Ascending aorta (tissue), 2 donors: ENCODE measurements at places on chromosomes 2 and 18.

DNA sequence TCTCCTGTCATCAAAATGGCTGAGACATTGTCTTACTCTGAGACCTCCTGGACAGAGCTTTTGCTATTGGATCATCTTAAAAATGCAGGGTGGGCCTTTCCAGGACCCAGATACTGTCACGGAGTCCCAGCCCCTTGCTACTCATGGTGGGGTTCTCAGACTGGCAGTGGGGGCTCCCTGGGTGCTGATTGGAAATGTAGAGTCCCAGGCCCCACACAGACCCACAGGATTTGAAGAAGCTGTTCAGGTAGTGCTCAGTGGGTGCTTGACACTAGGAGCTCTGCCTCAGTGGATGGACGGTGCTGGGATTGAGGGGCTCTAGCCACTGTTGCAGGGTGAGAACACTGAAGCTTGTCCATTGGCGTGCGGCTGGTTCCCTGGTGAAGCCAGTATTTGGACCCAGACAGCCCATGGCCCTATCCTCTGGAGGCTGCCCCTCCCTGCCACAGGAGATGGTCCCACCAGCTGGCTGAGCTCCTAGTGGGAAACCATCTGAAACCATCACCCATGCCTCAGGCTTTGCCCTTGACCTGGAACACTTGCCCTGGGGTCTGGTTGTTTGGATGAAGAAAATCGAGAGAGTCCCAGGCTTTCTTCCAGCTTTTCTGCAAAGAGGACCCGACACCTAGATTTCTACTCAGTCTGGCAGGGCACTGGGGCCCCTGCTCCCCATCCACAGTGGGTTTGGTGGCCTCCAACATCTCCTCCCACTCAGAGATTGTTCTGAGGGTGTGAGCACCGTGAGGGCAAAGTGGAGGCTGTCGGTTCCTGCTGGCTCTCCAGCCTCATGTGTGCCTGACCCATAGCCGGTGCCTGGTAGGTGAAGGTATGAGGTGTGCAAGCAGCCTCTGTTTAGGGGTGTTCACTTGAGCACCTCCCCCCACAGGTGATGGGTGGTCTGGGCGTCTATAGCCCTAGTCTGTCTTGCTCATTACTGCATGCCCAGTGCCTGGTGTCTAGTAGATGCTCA is 30.1 kb downstream of the MROH2A start:
- DNase-seq: no peak

DNA sequence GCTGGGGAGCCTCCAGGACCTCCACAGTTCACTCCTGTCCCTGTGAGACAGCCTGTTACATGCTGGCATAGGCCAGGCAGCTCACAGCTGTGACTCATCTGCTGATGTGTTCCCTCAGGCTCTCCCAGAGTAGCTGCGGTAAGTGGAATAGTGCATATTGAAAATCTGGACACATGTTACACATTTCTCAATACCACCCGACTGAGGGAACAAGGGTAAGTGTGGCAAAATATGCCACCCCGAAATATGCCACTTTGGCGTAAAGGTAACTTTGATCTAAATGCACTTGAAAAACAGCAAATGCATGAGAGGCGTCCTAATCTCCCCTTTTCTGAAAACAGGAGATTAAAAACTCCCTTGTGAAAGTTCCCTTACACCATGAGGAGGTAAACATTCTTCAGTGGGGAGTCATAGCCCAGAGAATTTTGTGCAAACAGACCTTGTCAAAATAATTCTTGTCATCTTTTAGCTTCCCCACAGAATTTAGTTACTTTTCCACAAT is 557.9 kb downstream of the CCDC85A start:
- DNase-seq: peak; percentile 71

DNA sequence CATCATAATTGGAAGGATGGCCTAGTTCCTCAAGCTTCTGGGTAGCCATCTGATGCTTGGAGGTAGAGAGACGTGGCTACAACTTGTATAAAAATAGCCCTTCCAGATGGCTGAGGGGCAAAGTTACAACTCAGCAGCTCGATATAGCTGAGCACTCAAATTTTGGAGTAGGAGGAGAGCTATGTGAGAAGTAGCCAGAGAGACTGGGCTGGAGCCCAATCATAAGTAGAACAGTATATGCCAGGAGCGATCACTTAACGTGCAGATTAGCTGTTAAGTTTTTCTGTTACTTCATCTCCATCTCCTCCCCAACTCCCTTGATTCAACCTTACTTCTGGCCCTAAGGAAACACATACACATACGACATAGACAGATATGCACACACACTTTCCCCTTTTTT is 28.8 kb downstream of the CNRIP1 start:
- no peak for DNase-seq

GRCh38 chr2:41741951-41742595 is 305.7 kb upstream of the PKDCC start:
- DNase-seq: no peak

DNA sequence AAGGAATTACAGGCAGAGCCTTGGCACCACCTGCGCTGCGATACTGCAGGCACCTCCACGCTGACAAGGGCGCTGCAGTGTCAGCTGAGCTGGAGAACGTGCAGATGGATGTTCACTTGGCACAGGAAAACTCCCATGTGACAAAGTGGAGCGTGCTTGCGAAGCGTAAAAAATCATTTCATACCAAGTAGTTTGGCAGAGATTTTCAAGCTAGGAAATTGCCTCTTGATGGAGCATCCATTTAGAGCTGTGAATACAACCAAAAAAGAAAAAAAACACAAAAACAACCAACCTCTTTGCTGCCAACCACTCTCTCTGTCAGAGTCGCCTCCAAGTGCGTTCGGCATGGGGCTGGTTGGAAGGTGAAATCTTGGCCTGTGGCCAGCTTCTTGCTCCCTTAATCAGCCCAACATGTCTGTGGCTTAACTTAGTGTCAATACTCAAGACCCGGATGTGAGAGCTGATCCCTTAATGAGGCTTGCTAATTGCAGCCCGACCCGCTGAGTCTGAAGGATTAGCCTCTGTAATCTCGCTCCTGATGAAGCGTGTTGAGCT is 38.1 kb downstream of the ACOXL start:
- DNase-seq: no peak

DNA sequence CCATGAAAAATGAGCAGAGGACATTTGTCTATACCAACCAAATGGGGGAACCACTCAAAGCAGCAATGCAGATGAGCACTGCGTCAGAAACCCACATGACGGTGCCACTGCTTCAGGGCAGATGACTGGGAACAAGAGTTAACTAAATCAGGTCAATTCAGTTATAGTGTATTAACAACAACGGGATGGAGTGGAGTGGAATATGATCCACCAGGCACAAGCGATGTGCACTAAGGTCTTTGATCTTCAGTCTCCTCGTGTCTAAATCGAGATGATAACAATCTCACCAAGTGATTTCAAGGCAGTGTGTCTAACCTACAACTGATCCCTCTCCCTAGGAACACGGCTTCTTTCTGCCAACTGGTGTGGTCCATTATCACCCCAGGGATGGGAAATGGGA is 269.0 kb downstream of the RAD51AP2 start:
- no peak for DNase-seq

DNA sequence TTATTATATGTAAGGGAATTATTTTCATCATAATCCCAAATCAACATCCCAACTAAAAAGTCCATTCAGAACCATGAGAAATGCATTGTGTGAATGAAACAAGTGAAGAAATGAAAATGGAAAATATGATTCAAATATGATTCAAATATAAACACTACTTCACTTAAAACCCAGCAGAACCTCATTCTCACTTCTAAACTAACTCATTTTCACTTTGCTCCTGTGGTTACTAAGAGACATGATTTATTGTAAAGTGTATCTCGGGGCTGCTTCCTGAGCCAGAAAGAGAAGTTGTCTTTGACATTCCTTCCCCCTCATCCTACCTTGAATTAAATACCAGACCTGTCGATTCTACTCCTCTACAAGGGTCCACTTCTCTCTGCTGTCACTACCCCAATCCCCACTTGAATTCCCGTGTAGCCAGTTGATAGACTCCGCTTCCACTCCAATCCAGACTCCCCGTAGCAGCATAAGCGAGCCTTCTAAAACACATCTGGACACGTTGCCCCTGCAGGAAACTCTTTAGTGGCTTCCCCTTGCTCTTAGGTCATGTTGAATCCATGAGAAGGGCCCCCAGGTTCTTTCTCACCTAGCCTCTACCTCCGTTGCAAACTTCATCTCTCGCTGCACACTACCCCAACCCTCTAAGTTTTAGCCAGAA is 697.0 kb upstream of the ID2 start:
- no peak for DNase-seq

- DNase-seq: peak; percentile 43
Measured at GRCh38 chr18:14945286-14945685, 197.3 kb downstream of the ANKRD30B start.

GRCh38 chr18:34370704-34371395 is 146.1 kb upstream of the NOL4 start:
- no peak for DNase-seq
